H4 (cell line): ENCODE measurements at places on chromosomes 12 and 14.
A peak's percentile ranks its signal among the peaks of the same experiment; 100 is the strongest.

DNA sequence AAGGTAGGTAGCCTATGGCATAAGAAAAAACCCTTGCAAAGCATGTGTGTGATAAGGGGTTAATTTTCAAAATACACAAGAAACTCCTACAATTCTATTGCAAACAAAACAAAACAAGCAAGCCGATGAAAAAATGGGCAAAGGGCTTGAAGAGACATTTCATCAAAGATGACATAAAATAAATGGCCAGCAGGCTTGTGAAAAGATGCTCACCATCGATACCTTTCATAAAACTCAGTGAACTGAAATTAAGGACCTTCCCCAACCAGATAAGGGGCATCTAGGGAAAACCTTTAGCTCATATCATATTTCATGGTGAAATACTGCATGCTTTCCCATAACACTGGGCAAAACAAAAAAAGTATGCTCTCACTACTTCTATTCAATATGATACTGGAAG is 131.2 kb downstream of the PPM1H start:
- DNase-seq = no peak

DNA sequence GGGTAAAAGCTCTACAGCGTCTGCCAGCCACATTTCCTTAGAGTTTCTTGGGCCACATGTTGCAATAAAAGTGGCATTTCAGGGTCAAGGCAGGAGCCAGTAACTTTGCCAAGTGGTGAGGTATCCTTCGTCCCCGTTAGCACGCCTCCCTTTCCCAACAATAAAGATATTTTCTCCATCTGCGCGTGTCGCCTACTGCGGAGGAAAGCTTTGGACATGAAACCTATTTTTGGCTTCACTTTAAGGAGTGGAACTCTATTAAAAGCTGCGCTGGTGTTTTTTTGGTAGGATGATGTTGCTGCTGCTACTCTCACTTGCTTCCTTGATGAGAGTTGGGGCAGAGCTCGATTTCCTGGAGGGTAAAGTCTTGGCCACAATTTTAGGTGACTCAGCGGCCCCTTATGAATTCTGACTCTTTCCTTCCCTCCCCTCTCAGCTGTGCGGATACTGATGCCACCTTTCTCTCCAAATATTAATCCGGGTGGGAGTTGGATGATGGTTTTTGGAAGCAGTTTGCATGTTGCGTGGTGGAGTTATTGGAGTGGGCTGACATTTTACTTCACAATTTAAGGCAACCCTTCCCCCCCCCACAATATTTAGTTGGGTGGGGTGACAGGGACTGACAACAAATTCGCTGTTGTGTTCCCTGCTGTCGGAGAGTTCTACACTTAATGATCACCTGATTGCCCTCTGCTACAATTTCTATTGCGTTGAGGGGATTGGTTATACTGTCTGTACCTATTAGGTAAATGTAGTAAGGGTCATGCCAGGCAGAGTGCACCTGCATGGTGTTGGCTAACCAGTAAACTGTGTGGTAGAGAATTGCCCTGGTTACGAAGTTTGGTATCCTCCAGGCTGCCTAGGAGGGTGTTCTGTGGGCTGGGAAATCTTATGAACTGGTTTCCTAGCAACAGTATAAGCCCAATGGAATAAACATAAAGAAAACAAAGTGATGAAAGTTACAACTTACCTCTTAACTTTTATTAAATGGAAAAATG is 1.1 kb downstream of the CCDC91 start:
- DNase-seq = no peak

- DNase-seq = no peak
Observed at GRCh38 chr12:95642583-95642982, 91.3 kb upstream of the USP44 start.

- peak; percentile 17 for DNase-seq
Observed at GRCh38 chr12:102438047-102438826, 42.1 kb downstream of the IGF1 start.

DNA sequence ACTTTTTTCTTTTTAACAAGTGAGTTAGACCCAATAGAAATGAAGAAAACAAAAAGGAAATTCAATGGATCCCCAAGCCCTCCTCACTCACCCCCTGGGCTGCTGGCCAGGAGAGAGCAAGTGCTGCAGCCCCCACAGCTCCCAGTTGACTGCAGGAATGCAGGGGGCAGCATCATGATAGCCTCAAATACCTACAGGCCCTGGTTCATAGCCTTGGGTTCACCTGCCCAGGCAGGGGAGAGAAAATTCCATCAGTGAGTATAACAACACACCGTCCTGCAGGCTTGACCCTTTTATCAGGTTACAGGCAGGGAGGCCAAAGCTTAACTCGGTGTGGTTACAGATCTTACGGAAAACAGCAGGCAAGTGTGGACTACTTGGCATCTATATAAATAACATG is 76.3 kb downstream of the PHLDA1 start:
- no peak for DNase-seq

- no peak for DNase-seq
Observed at GRCh38 chr14:91732859-91733477, 1.1 kb upstream of the CATSPERB start.

- no peak for DNase-seq
Observed at GRCh38 chr14:79248126-79248525, 963.2 kb downstream of the DIO2 start.

- DNase-seq = no peak
Observed at GRCh38 chr12:123153906-123154305, 3.0 kb upstream of the PITPNM2 start.

DNA sequence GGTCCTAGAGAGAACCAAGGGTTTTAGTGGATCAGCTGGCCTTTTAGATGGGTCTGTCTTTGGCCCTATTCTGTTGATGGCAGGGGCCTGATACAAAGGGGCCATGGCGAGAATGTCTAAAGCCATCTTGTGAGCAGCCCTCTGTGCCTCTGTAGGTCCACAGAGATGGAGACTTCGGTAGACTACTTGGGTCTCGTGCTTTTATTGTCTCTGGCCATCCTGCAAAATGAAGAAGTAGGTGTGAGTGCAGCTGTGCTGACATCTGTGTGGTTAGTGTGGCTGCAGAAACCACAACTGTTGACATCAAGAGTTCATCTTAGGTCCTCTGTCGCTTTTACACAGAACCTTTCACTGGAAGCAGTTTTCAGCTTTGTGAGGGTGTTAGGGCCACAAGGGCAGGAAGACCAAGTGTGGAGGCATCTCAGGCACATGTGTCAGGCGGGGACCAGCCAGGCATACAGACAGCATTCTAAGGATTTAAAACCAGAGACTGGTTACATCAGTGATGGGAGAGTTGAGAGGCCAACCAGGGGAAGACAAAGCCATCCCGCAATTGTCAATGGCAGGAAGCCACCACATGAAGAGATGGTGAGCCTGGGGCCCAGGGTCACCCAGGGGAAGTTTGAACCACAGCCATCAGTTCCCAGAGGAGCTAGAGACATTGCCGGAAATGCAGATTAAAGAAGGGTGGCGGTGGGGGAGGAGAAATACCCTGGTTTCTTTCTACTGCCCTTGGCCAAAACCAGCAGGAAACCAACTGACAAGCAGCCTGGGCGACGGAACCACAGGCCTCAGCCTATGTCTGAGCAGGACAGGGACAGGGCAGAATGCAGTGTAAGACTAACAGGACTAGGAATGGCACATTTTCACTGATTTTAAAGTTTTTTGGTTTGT is 13.0 kb upstream of the TPCN1 start:
- peak; percentile 63 for DNase-seq

- DNase-seq = no peak
Observed at GRCh38 chr12:64173456-64173855, 48.6 kb downstream of the KICS2 start.

DNA sequence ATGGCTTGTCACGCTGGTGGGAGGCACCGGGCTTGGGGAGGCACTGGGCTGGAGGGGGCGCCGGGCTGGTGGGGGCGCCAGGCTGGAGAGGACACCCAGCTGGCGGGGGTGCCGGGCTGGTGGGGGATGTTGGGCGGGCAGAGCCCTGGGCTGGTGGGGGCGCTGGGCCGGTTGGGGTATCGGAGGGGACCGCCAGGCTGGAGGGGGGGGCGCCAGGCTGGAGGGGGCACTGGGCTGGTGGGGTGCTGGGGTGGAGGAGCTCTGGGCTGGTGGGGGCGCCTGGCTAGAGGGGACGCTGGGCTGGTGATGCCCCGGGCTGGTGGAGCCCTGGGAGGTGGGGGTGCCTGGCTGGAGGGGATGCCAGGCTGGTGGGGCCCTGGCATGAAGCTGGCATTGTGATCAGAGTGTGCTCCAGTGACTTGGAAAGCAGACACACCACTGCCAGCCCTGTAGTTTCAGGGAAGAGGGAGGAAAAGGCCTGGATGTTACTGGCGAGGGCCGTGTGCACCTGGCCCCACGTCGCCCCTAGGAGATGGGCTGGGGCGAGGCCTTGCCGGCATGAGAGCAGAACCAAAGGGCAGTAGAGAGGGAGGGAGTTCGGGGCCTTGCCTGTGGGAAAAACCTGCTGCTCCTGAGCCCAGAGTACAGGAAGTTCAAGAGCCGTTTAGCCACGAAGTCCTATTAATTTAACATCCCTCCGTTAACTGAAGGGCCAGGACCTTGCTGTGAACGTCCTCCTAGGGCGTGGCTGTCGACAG is 13.1 kb downstream of the TEDC1 start:
- no peak for DNase-seq

- DNase-seq = no peak
Observed at GRCh38 chr12:61810486-61810885, 449.7 kb upstream of the USP15 start.

DNA sequence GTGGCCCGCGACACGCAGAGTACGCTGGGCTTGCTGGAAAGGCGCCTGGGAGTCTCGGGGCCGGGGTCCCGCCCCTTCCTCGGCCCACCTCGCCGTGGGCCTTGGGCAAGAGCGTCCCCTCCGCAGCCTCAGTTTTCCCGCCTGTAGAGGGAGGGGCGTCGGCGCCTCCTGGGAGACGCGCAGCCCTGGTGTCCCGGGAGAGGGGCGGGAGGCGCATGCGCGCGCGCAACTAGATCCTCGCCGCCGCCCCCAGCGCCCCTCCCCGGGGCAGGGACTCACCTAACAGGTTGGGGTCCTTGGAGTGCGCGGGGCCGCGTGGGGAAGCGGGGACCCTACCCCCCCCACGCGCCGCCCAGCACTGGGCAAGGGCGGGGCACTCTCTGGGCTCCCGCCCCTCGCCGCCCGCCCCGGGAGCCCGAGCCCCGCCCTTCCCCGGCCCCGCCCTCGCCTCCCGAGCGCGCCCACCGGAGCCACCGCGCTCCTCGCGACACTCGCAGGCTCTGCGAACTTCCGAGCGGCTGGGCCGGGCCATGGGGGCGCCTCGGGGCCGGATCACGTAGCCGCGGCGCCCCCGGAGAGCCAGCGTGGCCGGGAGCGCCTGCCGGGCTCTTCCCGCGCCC is at the start of gene KIF26A:
TSS of gene KIF26A (plus strand) at position 490 of the 620 bp plus-strand sequence. CDS start 136 bp downstream, outside the sequence.
- DNase-seq = no peak

GRCh38 chr14:50362764-50363713 is 33.6 kb downstream of the CDKL1 start:
- no peak for DNase-seq
